ENCODE measurements at places on chromosomes 12 and 14.

- no peak for DNase-seq
Observed at GRCh38 chr14:66005900-66006434, 480.2 kb upstream of the CCDC196 start.

- no peak for DNase-seq
Observed at GRCh38 chr14:34275078-34275477, 187.0 kb downstream of the SPTSSA start.

GRCh38 chr14:51644217-51644933 is 7.3 kb upstream of the FRMD6 start:
- no peak for DNase-seq

- DNase-seq, result no peak
Observed at GRCh38 chr12:57727758-57728395, 10.7 kb downstream of the AGAP2 start.

GRCh38 chr12:122503783-122504590 is 3.3 kb upstream of the ZCCHC8 start:
- no peak for DNase-seq

DNA sequence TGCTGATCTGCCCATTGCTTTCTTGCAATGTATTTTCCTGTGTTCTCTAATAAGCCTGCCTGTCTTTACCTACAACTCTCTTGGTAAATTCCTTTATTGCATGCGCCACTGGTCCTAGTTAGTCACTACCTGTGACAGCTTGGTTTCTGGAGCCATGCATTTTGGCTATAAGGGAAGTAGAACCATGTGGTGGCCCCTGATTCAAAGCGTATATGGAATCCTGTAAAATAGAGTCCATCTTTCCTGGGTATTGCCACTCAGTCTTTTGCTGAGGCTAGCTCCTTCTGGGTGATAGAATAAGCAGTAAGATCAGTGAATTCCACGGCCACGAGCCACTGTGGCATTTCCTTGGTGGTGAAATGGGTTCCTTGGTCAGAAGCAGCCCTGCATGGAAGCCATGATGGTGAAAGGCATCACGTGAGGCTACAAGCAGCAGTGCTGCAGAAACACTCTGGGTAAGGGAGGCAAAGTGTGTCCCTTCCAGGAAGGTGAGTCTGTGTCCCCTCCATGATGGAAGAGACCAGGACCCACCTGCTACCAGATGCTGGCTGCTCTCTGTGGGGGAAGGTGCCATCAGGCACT is 19.6 kb downstream of the TNFAIP2 start:
- no peak for DNase-seq

DNA sequence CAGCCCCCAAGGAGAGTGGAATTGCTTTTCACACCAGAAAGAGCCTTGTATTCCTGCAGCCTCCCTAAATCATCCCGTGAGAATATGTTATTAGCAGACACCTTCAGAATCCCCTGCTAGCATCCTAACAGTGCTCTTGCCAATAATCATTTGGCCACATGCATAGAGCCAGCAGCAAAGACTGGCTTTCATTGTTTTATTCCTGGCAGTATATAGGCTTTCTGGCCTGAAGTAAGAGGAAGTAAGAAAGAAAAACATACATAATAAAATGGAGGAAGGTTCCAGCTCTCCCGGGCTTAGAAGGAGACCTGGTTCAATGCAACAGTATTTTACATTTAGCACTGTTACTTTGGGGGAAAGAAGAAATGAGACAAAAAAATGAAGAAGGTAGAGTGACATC is 176.7 kb upstream of the ATF7IP start:
- no peak for DNase-seq

DNA sequence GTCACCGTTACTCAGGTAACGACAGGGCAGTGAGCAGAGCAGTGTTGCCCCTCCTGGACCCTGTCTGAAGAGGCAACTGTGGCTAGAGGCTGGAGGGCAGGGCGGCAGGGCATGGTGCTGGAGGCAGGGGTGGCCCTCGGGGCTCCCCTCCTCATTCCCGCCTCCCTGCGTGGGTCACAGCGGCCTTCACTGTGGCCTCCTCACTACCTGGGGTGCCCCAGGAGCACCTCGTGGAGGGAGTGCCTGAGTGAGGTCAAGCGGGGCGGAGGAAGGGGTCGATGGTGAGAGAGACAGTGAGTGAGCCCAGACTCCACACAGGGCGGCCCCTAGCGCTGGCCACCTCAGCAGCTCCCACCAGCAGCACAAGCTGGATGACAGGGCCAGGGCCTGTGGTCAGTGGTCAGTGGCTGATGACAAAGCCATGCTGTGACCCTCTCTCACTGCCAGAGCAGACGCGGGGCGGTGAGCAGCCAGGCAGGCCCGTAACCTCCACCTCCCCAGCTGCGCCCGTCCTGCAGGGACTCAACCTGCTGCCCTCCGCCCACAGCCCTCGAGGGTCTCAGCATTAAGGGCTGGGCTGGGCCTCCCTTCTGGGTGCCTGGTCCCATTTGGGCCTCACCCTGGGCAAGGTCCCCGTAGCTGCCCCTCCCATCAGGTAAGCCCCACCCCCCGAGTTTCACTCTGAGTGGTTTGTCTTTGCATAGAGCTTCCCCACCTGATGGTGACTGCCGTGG is 17.8 kb downstream of the GPR132 start:
- no peak for DNase-seq

- no peak for DNase-seq
Observed at GRCh38 chr12:126507231-126507630, 1442.0 kb downstream of the AACS start.

- no peak for DNase-seq
Observed at GRCh38 chr14:58647777-58648176, 10.0 kb downstream of the DACT1 start.

- DNase-seq, result no peak
Observed at GRCh38 chr12:119700078-119700477, 32.1 kb downstream of the PRKAB1 start.

DNA sequence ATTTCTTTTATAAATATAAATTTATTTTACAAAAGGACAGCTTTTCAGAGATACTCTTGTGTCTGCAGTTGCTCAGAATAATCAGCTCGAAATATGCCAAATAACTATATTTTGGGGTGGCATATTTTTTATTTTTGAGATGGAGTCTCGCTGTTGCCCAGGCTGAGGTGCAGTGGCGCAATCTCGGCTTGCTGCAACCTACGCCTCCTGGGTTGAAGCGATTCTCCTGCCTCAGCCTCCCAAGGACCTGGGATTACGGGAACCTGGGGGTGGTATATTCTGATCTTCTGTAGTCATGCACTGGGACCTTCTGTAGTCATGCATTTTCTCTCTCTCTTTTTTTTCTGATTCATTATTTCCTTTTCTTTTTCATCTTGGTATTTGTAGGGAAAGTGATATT is 135.0 kb upstream of the AMIGO2 start:
- DNase-seq, result no peak

GRCh38 chr12:64551676-64552075 is 58.6 kb upstream of the RASSF3 start:
- DNase-seq, result no peak

- no peak for DNase-seq
Observed at GRCh38 chr14:56463271-56463890, 116.2 kb upstream of the TMEM260 start.

DNA sequence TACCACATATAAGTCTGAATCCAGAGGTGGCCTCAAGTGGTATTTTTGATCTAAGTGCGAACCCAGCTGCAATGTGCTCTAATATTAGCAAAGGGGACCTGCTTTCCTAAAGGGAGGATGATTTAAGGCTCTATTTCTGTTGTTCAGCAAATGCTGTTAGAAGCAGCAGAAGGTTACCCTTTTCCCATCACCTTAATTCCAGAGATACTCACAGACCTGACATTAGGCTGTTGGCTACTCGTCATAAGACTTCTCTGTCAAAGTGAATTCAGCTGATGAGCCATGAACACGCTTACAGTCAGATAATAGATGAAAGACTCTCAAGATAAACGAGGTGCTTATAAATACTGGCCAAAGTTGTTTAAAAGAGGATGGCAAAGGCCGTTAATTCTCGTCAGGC is 308.7 kb upstream of the DDHD1 start:
- no peak for DNase-seq

- no peak for DNase-seq
Observed at GRCh38 chr14:41606282-41606531, 469 bp upstream of the LRFN5 start.

DNA sequence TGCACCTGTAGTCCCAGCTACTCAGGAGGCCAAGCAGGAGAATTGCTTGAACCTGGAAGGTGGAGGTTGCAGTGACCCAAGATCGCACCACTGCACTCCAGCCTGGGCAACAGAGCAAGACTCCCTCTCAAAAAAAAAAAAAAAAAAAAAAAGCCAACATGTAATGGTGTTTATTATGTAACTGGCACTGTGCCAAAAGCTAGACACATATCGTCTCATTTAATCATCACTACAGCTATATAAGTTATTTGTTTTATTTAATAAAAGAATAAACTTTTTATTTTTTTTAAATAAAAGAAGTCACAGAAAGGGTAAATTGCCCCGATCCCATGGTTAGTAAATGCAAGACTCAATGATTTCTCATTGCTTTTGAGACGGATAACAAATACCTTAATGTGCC is 76.9 kb downstream of the PTCSC3 start:
- no peak for DNase-seq

- no peak for DNase-seq
Observed at GRCh38 chr12:38424436-38424835, 107.9 kb downstream of the ALG10B start.

GRCh38 chr12:47757364-47757839 is 1.3 kb downstream of the RAPGEF3 start:
- DNase-seq, result no peak

DNA sequence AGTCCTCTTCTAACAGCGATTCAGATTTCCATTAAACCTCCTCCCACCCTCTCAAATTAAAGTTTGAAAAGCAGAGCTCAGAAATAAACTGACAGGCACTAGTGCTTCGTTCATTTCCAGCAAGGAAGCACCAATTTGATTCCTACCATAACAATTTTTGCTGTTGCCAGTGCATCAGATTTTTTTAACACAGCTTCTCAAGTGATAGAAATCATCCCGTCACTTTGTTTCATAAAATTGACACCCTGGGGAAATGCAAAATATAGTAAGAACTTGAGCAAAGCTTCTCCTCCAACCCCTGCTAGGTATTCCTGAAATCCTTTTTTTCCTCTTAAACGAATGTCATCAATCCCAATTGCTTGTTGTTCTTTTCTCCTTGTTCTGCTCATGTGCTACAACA is 332.1 kb downstream of the FOXG1 start:
- DNase-seq, result no peak

DNA sequence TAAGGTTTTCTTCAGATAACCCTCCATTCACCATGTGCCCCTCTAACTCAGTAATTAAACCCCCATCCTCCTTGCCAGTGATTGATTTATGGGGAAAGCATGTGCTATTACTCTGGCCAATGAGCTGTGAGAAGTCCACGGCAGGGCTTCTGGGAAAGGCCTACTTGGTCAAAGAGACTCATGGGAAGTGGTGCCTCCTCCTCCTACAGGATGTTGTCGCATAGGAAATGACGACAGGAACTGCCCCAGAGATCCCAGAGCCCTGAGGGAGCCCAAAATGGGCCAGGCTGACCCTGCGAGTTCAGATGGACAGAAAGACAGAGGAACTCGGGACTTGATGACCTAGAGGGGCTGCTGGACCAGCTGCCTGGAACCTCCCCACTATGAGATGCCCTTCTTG is 938.1 kb upstream of the TMEM132C start:
- no peak for DNase-seq

DNA sequence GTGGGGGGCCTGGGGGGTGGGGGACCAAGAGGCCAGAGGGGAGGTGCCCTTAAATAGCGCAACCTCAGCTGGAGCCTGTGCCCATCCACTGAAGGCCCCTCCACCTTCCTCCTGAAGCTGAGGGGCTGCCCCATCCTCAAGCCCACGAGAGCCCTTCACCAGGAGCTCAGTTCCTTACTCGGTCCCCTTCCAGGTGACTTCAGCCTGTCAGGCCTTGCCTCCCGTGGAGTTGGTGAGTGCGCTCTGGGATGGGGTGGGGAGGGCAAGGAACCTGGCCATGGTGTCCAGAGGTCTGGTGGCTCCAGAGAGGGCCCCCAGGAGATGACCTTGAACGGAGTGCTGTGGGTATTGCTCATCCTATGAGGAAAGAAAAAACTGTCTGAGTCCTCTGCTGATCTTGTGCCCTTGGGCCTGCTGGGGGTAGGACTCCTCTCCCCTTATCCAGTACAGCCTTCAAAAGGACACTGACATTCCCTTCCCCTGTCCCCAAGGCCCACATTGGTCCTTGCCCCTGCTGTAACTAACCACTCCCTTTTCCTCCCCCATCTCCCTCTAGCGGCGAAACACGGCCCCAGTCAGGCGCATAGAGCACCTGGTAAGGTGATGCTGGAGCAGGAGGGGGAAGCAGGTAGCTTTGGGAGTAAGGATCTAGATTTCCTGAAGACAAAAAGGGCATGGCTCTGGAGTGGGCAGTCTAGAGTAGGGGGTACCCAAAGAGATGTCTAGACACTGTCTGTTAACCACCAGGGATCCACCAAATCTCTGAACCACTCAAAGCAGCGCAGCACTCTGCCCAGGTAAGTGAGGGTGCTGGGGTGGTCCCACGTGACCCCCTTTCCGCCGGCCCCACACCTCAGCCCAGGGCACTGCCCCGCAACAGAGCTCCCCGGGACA is 3.6 kb downstream of the TNS2 start:
- DNase-seq, result peak; percentile 43

DNA sequence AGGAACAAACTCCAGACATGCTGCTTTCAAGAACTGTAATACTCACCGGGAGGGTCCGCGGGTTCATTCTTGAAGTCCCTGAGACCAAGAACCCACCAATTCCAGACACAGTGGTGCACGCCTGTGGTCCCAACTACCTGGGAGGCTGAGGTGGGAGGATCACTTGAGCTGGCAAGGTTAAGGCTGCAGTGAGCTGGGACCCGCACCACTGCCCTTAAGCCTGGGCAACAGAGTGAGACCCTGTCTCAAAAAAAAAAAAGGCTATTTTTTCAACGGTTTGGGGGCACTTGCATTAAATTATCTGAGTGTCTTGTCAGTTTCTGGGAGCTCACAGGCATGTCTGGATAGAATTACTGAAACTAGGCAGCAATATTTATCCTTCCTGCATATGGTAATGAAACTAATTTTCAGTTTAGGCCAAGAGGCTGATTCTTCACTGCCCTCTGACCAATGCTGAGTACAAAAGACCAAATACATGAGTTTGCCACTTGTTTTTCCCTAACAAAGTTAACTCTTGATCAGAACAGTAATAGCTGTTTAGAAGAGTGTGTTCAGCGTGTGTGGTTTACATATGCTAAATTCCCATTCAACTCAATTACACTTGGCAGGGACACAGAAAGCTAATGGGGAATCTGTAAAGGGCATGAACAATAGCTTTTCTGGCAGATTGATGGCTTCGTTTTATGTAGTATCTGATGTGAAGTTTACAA is 65.8 kb upstream of the RASSF3 start:
- no peak for DNase-seq

- no peak for DNase-seq
Observed at GRCh38 chr14:77088219-77088618, 9.8 kb upstream of the CIPC start.

GRCh38 chr14:21267431-21267845 is 1.8 kb downstream of the HNRNPC start:
- no peak for DNase-seq

GRCh38 chr12:96414637-96415036 is 14.4 kb upstream of the CDK17 start:
- no peak for DNase-seq

GRCh38 chr12:120266180-120266870 is 795 bp upstream of the PXN start:
- no peak for DNase-seq
